NCI-H1417 treated with DMSO at 0.1 percent for 48 hours (cell line): ENCODE measurements at places on chromosomes 4 and X.

DNA sequence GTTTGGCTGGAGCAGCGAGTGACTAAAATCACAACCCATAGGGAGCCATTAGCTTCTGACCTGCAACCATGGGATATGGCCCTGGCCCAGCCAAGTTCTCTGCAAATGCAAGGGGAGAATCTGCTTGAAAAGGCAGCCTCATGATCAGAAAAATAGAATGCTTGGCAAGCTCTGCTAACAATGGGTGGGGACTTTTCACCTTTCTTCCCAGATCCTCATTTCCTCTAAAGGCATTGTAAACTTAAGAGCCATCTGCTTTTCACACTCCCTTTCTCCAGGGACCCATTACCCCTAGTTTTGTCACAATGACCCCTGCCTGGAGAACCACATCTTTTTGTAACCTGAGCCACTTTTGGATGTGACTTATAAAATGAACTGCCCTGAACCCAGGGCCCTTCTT lies 104.3 kb downstream of the PARM1 start:
- DNase-seq, result no peak

- DNase-seq, result no peak
Measured at GRCh38 chrX:153818571-153819383, 11.6 kb downstream of the PDZD4 start.

- DNase-seq, result no peak
Measured at GRCh38 chr4:156945532-156945931, 26.1 kb downstream of the PDGFC start.

- DNase-seq, result peak; percentile 63
Measured at GRCh38 chr4:2417765-2418649, at the start of gene ZFYVE28. Gene ZFYVE28, minus strand, starts transcription at chr4:2418645. Its CDS starts 322 bp downstream, at chr4:2418323.

- no peak for DNase-seq
Measured at GRCh38 chrX:38357747-38358673, 5.6 kb downstream of the OTC start.

DNA sequence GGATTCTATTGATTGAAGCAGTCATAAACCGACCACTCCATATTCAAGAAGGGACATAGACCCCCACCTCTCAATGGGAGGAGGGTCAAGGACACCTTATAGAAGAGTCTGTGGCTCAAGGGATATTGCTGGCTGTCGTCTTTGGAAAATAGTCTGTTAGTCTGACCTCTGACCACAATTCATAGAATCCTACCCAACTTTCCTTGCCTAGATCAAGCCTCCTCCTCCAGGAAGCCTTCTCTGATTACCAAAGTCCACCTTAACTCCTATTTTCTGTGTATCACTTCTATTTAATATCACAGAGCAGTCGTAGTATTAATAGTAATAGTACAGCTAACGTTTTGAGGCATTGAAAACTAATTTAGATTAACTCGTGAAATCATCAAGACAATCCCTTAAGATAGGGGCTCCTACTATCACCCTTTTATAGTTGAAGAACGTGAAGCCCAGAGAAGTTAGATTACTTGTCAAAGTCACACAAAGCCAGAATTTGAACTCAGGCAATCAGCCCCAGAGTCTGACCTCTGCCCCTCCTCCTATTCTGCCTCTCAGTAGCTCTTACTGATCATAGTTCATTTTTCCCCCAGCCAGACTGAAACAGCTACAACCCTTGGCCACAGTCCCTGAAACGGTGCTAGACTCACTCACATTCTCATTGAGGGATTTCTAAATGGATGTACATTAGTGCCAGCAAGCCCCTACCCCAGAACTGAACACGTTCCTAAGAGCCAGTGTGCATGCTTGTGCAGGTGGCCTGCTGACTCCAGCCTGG lies 636.6 kb downstream of the MID1IP1 start:
- DNase-seq, result no peak

- no peak for DNase-seq
Measured at GRCh38 chr4:180160195-180160983, 2082.8 kb upstream of the TENM3 start.

DNA sequence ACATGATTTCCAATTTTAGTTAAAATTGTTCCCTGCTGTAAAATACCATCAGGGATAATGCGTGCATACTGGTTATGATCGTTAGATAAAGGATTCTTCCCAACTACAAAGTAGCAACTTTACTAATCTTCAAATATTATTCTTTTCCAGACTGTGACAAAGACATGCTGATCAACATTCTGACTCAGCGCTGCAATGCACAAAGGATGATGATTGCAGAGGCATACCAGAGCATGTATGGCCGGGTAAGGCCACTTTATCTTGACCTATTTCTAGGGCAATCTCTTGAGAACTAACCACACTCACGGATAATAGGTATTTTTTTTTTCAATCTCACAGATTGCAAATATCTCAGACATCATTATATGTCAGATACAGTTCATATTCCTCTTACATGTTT lies 47.0 kb downstream of the ANXA10 start:
- no peak for DNase-seq

- no peak for DNase-seq
Measured at GRCh38 chrX:34809096-34809495, 133.5 kb upstream of the FAM47B start.

- DNase-seq, result no peak
Measured at GRCh38 chrX:27660878-27661277, 70.7 kb downstream of the DCAF8L2 start.

GRCh38 chr4:74402692-74403456 lies 37.9 kb downstream of the EREG start:
- DNase-seq, result no peak

DNA sequence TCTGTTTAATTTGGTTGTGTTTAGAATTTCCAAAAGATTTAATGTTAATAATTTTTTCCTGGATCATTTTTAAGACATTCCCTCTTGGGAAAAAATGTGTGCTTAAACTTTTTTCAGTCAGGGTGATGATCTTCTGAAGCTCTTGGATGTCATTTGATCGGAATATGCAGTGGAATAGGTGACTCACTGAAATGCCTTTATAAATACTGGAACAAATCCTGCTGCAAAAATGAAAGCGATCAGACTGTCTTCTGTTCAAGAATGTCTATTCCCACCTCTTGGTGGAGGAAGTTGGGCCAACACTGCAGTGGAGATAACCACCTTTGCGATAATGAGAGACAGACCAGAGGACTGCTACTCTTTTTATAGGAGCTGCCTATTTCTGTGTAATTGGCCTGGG lies 46.7 kb downstream of the LARP1B start:
- DNase-seq, result no peak

- DNase-seq, result no peak
Measured at GRCh38 chr4:95676190-95676589, 127.4 kb upstream of the UNC5C start.

DNA sequence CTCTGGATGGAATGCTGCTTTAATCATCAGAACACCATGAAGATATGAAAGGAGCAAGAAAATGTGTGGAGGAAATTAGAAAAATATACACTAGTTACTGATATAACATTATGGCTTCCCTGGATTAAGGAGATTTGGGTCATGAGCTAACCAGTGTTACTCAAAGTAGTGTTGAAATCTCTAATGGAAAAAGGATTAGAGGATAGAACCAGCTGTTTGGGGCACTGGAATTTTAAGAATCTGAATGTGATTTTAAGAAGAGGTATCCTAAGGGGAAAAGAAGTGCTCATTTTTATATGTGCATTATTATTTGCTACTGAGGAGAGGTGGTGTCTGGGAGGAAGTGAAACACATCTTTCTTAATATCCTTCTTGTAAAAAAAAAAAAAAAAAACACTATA lies 164.1 kb upstream of the PPARGC1A start:
- DNase-seq, result no peak

GRCh38 chr4:170497689-170498088 lies 407.9 kb upstream of the AADAT start:
- no peak for DNase-seq

DNA sequence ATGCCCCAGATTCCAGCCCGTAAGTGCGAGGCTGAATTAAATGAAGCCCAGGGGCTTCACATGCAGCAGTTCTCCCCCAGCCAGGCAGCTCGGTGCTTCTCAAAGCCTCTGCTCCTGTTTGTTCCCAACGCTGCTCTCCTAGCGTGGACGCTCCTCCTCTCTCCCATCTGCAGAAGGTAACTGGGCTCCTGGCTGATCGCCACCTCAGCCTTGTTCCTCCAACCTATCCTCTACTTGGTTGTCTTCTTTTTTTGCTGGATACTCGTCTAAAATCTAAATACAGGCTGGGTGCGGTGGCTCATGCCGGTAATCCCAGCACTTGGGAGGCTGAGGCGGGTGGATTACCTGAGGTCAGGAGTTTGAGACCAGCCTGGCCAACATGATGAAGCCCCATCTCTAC lies 70.3 kb downstream of the NSUN7 start:
- no peak for DNase-seq

GRCh38 chr4:173420801-173421200 lies 21.9 kb upstream of the SCRG1 start:
- DNase-seq, result no peak

- no peak for DNase-seq
Measured at GRCh38 chr4:102430461-102430910, 70.7 kb upstream of the NFKB1 start.

DNA sequence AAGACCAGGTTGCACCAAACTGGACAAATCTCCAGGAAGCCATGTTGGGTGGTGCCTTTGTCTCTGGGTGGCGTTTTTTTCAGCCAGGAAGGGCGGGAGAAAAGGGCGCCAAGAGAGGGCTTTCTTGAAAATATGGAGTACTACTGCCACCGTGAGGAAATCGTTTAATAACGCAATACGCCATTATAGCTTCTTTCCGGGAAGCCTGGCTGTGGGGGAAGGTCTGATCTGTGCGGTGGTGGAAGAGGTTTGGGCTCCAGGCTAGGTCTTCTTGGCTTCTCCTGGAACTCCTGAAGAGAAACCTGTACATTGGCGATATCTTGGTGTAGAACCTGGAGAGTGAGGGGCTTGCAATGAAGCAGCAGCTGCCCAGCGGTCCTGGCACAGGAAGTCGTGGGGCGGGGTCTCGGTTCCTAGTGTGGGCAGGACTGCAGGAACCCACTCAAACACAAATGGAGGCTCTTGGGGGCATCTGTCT lies 202.7 kb downstream of the OR13H1 start:
- DNase-seq, result peak; percentile 71

GRCh38 chr4:147924604-147925412 lies 192.9 kb downstream of the ARHGAP10 start:
- DNase-seq, result no peak

- no peak for DNase-seq
Measured at GRCh38 chr4:100820249-100820648, 302.4 kb upstream of the EMCN start.

GRCh38 chrX:31038575-31039326 lies 33.1 kb downstream of the FTHL17 start:
- DNase-seq, result no peak

DNA sequence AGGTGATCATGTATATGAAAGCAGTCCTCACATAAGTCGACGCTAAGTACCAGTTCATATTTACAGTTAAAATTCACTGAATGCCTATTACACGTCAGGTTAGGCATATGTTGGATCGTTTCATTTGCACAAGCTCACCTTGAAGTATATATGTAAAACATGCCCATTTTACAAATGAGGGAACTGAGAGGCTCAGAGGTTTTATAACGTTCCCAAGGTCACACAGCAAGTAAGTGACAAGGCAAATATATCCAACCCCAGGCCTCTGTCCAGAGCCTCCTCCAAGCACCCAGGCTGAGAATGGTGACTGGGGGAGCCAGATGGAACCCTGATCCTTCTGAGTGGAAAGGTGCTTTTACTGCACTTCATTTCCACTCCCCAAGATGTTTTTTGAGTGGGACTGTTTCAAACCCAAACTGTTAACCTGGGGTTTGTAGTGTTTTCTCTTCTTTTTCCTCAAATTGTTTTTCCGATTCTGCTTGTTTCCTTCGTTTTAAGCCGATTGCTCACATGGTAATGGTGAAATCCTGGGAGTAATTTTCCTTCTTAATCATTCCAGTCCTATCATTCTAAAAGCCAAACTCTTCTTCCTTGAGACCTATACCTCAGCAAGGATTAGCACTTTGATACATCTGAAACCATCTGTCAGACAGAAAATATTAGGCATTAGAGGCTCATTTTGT lies 791 bp downstream of the SMIM20 start:
- no peak for DNase-seq

DNA sequence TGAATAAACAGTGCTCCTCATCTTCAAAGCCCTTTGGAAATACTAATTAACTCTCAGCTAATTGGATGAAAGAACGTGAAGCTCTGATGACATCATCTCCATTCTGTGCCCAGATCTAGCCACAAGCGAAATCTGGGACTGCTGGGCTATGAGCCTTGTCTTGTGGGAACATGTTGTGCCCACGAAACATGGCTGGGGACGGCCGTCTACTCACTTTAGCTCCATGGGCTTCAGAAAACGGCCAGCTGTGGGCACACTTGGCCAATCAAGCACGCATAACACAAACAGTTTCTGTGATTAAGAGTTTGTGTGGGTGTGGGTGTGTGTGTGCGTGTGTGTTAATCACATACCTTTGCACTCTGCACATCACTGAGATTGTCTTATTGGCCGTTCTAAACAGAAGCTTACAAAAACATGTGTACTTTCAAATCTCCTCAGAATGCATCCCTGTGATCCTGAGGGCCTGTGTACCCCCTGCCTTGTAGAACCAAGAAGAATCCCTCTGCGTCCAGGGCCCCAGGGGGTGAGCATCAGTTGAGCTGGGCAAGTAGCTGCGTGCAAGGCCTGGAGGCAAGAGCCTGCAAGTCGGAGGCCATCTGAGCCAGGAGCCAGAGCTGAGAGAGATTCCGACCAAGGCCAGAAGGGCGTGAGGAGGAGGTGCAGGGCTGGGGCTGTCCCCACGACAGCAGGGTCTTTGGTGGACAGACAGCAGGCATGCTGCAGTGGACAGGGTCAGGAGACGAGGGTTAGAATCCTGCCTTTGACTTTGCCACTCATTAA lies 18.7 kb upstream of the ZNF185 start:
- no peak for DNase-seq

GRCh38 chrX:104288269-104288668 lies 33.5 kb upstream of the ESX1 start:
- no peak for DNase-seq

- DNase-seq, result no peak
Measured at GRCh38 chrX:106959901-106960300, 39.7 kb downstream of the CLDN2 start.

- no peak for DNase-seq
Measured at GRCh38 chr4:124589786-124590185, 122.7 kb downstream of the ANKRD50 start.

- DNase-seq, result no peak
Measured at GRCh38 chr4:2246384-2247127, 4.6 kb upstream of the HAUS3 start.

- DNase-seq, result no peak
Measured at GRCh38 chrX:17067534-17067933, 121.1 kb downstream of the REPS2 start.

GRCh38 chrX:2351321-2351720 lies 149.5 kb downstream of the DHRSX start:
- DNase-seq, result no peak

GRCh38 chr4:79563219-79563618 lies 155.2 kb upstream of the GK2 start:
- no peak for DNase-seq

DNA sequence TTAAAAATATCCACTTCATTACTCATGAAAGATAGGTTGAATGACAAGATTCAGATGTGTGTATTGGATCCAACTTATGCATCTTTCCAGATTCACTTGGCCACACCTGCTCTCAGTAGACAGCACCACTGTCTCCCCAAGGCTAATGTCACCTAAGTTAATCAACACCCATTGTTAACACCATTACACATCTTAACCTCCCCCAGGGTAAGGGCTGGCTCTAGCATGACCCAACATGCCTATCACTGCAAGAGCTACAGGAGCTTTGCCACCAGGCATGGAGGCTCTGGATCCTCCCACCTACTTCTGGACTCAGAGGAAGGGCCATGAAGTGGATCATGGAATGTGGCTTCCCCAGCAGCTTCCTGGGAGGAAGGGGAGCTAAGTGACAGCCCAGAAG lies 32.8 kb upstream of the LSM6 start:
- no peak for DNase-seq

- no peak for DNase-seq
Measured at GRCh38 chr4:188005561-188005960, 10.0 kb downstream of the ZFP42 start.
